ENCODE measurements at places on chromosomes 1 and 21.

DNA sequence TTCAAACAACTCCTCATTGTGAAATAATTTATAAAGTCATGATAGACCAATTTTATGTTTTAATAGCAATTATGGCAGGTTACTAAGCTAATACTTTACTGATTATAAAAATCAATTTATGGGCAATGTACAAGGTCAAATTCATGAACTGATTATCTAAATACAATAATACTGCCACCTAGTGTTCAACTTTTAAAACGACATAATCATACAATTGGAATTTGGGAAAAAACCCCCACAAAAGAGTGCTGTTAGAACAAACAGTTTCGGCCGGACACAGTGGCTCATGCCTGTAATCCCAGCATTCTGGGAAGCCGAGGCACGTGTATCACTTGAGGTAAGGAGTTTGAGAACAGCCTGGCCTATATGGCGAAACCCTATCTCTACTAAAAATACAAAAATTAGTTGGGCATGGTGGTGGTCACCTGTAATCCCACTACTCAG is 14.0 kb downstream of the GTF2B start:
- no peak for DNase-seq

DNA sequence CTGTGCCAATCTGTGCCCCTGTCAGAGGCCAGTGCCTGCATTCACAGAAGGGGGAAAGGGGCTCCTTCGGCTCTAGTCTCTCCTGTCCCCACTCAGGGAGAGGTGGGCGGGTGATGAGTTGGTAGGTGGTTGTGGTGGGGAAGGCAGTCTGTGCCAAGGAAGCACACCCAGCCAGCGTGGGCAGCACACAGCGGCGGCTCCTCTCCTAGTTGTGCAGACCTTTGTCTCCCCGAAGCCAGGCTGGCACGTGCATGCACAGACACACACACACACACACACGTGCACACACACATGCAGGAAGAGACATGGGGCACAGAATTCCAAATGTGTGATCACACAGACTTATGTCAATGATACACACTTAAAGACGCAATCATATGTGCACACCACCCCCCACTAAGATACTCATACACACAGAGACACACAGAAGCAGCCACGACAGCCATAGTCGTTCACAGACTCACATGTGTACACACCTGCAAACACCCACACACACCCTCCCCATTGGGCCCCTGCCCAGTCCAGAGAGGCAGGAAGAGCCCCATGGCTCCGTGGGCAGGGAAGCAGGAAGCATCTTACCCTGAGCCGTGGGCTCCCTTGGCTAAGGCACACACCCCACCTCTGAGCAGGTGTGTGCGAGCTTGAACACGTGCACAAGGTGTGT is 16.4 kb downstream of the RIMS3 start:
- DNase-seq, result no peak

DNA sequence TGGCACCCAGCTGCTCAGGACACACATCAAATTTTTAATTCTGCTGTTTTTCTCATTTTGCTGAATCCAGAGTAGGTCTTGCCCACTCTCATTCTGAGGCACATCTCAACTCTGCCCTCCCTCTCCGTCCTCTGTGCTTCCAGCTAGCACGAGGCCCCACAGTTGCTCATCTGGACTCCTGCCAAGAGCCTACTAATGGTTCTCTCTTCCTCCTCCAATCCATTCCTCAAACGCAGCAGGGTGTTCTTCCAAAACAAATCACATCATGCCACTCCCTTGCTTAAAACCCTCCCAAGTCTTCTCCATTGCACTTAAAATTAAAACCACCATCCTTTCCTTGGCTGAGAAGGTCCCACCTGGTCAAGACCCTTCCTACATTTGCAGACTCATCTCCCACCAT is 49.8 kb upstream of the SCAF4 start:
- DNase-seq, result no peak

DNA sequence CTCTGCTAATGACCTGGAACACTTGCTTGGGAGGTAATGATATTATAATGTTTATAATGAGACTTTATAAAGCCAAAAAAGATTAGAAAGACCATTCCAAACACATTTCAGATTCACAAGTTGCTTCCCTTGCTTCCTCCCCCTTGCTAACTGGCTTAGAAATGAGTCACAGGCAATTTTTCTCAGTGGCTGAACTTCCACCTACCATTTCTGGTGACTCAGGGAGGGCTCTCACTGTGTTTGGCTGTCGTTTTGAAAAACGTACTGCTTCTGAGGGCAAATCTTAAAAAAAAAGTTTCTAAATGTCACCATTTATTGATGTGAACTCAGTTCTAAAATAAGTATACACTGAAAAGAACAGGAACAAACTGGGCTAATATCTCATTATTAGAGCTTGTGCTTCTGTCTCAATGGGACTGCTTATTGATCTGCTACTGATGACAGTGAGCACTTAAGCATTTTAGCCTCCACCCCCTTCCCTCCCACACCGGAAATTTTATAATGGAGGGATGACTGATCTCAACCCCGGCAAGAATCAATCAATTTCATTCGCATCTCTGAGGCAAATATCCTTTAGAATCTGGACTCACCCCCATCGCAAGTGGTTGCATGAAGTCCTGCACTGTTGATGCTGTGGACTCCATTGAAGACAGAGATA is 278.3 kb downstream of the KCTD3 start:
- no peak for DNase-seq

DNA sequence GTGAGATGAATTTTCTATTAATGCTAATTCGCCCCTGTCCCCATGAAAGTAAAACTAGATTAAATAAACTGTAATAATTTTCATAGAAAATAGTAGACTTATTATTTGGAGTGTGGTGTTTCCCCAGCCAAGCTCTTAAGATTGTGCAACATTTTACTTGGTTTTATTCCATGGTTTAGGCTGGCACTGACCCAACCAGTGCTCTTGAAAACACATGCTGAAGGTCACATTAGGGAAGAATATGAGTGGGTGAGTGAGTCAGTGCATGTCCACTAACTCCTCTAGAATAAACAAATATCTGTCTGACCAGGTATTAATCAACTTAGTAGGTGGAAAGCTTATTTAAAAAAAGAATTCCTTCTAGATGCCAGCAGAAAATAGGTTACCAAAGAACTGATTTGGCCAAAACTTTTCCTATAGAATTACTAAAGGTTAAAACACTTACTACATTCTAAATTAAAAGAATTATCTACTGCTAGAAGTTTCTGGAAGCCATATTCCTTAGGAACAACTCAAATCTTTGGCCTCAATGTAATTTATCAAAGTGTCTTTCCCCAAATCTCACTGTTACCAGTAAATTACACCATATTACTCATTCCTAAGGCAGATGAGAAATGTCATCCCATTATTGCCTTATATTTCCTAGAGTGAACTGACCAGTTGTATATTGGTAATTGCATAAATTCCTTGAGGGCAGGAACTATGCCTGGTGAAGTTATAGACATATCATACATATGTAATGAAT is 89.7 kb upstream of the RGS1 start:
- no peak for DNase-seq

DNA sequence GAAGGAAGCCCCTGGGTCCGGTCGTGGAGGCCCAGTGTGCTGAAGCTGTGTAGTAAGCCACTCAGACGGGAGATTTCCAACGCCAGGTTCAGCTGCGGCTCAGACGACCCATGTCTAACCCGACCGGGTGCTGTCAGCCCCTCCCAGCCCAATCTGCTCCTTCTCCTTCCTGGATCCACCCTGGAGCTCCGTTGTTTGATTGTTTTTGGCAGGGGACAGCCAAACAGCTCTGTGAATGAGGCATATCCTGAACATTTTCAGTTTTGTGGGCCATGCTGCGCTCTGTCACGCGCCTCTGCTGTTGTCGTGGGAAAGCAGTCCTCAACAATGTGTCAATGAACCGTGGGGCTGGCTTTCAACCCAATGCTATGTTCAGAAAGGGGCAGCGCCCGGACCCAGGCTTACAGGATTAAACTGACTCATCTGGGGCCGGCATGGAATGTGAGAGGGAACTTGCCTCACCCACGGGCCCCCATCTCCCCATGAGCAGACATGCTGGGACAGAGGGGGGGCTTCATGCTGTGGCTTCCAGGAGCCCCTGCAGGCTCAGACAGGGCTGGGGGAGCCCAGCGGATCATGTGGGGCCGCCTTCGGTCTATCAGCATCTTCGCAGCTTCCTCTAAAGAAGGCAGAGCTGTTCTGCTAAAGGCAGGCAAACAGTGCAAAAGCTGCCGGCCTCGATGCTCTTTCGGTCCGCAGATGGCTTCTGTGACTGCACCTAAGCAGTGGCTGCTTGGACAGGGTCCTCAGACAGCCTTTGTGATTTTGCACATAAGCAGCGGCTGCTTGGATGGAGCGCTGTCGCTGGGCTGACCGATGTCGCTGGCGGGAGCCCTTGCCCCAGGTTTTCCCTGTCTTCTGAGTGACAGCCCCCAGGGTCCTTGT is 101.7 kb downstream of the RIPK4 start:
- peak; percentile 60 for DNase-seq

DNA sequence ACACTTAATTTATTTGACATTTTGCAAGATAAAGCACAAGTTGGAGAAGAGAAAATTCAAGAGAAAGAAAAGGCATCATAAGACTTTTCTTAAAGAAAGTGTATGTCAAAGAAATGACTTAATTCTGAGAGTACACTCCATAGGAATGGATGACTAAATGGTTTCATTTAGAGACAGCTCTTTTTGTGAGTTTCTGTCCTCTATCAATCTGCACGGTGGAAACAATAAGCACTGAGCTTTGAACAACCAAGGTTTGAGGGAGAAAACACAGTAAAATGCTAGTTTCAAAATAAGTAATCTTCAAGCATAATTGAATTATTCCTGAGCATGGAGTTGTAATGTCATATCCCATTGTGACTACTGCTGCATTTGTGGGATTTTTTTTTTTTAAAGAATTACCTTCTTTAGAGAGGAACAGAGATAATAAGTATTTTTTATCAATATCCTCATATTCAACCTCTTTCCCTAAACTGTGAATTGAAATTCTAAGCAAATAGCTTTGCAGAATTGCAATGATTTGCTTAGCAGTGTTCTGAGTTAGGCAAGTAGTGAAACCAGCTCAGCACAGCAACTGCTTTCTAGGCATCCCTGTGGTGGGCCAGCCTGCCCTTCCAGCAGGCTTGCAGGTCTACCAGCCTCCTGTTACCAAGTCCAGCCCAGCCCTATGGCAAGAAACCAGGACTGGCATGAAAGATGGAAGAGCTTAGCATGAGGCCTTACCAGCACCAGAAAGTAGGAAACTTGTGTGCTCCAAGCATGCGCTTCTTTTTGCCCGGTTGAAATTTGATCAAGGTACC is 38.2 kb downstream of the KCNJ6 start:
- DNase-seq, result no peak
